ENCODE measurements at places on chromosomes 7 and 10.

GRCh38 chr7:5594616-5595544, 171.2 kb upstream of the TNRC18 start:
- DNase-seq: no peak

GRCh38 chr10:122113161-122113944, 124.4 kb downstream of the TACC2 start:
- no peak for DNase-seq

DNA sequence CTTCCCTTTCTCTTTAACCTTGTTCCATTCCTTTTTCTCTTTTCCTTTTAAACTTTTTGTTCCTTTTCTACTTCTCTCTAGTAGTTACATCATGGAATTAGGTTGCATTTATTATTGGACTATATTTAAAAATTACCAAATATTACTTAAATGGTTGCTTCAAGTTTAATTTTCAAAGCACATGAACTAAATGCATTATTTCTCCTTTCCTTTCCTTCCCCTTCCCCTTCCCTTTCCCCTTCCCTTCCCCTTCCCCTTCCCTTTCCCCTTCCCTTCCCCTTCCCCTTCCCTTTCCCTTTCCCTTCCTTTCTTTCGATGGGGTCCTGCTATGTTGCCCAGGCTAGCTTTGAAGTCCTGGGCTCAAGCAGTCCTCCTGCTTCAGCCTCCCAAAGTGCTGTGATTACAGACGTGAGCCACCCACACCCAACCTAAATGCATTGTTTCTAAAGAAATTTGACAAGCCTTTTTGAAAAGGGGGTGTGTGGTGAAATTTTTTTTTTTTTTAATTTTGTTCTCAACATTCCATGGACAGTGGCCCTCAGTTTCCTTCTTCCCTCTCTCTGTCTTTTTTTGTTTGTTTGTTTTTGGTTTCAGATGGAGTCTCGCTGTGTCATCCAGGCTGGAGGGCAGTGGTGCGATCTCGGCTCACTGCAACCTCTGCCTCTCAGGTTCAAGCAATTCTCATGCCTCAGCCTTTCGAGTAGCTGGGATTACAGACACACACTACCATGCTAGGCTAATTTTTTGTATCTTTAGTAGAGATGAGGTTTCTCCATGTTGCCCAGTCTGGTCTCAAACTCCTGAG, 31.2 kb downstream of the TMEM60 start:
- DNase-seq: no peak

DNA sequence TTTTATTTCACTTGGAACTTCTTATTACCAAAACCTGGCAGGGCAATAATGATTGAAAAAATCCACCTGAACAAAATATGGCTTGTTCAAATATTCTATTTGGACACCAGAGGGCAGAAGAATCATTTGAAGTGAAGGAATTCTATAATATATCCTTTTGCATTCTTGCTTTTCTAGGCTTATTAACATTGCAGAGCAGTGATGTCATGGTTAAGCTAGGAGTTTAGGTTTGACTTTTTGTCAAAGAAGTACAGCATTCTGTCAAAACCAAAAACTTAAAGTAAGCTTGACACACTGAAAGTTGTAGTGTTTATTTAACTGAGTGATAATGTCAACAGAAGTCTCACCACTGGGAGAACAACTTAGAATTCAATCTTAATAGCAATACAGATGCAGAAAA, 156.0 kb downstream of the SEMA3D start:
- peak; percentile 31 for DNase-seq

DNA sequence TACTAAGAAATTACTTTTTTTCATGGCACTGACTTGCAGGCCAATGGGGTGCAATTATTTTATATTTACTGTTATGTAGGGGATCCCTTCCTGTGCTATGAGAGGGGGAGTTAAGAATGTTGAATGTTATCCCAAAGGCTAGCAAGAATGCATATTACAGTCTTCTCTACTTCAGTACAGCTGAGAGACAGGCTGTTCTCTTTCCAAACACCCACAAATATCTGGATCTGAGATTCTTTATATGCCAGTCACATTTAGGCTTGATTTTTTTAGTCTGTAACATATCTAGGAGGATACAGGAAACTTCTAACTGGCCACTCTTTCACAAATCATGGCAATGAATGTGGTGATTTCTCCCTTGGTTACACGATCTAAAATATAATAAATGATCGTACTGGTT, 266.4 kb upstream of the FZD8 start:
- no peak for DNase-seq

DNA sequence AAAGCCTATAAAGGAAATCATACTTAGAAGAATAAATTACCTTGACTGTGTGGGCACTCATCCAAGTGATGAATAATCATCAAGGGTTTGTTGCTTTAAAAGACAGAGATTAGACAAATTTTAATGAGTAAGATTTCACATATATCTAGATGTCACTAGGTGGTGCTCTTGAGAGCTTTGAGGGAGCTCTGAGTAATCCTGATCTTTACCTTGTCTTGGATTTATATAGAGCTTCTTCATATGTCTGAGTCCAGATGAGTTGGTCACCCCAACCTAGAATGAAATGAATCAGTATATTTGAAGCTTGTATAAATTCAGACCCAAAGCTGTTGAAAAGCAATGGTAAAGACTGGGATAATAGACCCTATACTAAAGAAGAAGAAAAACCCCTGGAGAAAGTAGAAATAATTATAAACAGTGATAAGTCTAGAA, 3.7 kb downstream of the AGR2 start:
- peak; percentile 62 for DNase-seq
